Activated CD8-positive, alpha-beta memory T cell treated with anti-CD3 and anti-CD28 coated beads, Interleukin-2, amount 50 U/mL, for 4 hours (primary cell): ENCODE measurements at places on chromosomes 5 and 9.

- DNase-seq: no peak
These were observed 112.7 kb downstream of the RORB start for GRCh38 chr9:74609671-74610405.

DNA sequence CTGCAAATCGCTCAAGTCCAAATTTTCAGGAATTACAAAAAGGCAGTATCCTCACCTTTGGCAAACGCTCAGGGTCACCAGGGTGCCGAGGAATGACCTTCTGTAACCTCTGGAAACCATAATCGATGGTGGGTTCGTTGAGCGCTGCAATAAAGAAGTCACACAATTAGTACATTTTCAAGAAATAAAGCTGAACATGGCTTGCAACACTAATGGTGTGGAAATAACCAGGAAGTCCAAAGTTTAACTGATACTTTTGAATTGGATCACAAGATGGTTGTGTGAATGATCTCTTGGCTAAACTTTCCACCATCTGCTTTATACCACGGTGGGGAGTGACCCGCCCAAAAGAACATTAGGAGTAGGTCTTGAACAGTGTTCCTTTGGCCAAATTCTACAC, 368.7 kb downstream of the EBF1 start:
- DNase-seq: no peak

- DNase-seq: no peak
These were observed 125.1 kb upstream of the CLINT1 start for GRCh38 chr5:157983906-157984551.

DNA sequence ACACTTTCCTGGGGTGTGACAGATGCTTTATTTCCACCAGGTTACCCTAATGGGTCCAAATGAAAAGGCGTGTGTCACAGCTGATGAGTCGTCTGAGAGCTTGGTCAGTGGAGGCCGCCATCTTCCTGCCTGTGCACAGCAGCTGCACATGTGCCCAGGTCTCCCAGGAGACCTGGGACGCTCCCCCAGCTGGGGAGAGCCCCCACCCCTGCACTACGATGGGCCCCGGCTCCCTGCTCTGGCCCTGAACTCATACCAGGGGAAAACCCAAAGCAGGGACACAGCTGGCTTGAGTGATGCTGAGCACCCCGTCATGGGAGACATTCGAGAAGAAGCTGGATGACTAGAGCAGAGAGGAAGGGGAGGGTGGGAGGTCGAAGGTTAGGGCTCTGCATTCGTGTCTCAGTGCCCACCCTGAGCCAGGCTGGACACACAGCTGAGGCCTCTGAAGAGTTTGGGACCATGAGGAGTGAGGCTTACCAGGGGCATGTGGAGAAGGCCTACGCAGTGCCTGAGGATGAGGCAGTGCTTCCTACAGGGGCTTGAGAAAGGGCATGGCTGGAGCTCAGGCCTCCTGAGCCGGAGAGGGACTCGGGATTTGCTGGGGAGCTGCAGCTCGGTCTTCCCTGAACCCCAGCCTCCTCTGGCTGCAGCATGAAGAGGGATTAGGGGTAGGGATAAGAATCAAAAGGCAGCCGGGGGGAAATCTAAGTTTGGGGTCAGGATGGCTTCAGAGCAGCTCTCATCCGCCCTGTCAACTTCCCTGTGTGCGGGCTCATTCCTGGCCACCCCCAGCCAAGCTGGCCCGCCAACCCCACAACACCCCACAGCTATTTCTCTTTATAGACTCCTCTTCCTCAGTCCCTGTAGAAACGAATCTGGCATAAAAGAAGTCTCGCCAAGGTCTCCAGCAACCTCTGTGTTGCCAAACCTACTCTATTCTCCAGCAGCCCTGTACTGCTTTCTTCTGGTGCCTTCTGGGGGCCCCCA, 42.2 kb upstream of the RNU6ATAC start:
- no peak for DNase-seq

- DNase-seq: no peak
These were observed 191.5 kb upstream of the PPP1R26 start for GRCh38 chr9:135288054-135288453.

DNA sequence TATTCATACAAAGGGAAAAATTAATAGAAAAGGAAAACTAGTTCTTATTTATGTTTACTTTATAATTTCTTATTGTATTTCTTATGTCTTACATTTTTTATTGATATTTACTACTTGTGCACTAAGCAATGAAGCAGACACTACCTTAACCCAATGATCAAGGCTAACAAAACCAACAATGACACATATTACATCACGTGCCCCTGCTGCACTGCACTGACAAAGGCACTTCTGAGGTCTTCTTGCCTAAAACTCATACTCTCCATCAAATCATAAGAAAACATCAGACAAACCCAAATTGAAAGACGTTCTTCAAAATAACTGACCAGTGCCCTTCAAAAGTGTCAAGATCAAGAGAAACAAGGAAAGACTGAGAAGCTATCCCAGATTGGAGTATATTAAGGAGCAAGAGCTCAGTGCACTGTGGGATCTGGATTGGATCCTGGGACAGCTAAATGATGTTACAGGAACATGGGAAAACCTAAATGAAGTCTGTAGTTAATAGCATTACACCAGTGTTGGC, 230.9 kb downstream of the AUH start:
- no peak for DNase-seq

- no peak for DNase-seq
These were observed 37.6 kb upstream of the CAVIN4 start for GRCh38 chr9:100540327-100540726.

DNA sequence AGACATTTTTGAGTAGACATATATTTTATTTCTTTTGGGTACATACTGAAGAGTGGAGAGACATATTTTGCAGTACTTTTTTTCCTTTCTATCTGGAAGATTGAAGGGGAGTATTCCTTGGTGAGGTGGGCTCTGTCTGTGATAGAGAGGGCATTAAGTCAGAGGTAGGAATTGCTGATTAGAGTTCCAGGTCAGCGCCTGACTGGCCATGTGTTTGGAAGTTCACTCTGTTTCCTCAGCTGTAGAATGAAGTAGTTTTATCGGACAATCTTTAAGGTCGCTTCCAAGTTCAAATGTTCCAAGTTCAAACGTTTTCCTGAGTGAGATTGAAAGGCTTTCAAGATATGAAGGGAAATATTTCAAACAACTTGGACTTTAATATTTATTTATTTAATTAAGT, 45.5 kb downstream of the RASGRF2 start:
- DNase-seq: no peak

- no peak for DNase-seq
These were observed 47.9 kb upstream of the TBC1D9B start for GRCh38 chr5:179955630-179956029.

GRCh38 chr5:4780633-4781032, 359.5 kb upstream of the ADAMTS16 start:
- DNase-seq: no peak

- DNase-seq: no peak
These were observed 144.4 kb downstream of the ZNF462 start for GRCh38 chr9:107007402-107007801.

- no peak for DNase-seq
These were observed 151.0 kb upstream of the MSX2 start for GRCh38 chr5:174573221-174573994.

DNA sequence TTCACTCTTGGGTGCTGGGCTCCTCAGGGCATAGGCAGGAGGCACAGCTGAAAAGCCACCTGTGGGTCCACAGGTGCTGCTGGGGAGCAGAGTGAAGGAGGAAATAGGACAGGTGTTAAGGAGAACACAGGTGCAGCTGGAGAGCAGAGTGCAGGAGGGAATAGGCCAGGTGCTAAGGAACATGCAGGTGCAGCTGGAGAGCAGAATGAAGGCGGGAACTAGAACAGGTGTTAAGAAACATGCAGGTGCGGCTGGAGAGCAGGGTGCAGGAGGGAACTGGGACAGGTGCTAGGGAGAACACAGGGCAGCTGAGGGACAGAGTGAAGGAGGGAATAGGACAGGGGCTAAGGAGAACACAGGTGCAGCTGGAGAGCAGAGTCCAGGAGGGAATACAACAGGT, 43.8 kb upstream of the PLEKHG4B start:
- no peak for DNase-seq

GRCh38 chr5:5504325-5504724, 81.8 kb downstream of the ICE1 start:
- no peak for DNase-seq

- no peak for DNase-seq
These were observed 153.8 kb downstream of the COL23A1 start for GRCh38 chr5:178436326-178436940.

- DNase-seq: no peak
These were observed 435.9 kb upstream of the TLE4 start for GRCh38 chr9:79135681-79136415.

DNA sequence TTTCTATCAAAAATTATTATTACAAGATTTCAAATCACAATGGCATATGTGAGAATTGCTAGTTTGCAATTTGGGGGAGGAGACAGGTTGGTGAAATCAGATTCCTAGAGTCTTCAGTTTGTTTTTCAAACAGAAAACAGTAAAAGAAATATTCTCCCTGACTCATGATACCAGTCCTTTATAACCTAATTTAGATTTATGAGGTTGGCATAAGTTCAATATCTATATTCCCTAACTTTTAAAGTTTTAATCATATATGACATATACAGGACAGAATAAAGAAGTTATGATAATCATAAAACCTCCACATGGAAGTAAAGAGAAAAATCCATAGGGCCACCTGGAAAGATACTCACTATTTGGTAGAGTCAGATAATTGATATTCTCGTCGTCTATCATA, 167.1 kb upstream of the GNA14 start:
- DNase-seq: no peak

DNA sequence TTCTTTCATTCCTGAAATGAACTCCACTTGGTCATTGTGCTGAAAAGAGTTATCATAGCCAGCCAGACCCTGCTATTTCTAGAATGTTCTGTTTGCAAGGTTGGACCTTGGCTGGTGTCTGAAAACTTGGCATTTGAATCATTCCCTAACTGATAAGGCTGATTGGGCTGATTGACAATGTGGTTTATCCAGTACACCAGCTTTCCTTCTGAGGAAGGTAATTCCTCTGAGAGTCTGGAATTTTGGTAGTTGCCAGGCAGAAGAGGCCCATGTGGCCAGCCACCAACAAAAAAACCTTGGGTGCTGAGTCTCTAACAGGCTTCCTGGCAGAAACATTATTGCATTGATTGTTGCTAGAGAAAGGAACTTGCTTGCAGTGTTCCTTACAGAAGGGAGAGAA, 15.3 kb downstream of the SEC61B start:
- DNase-seq: no peak

- DNase-seq: no peak
These were observed 69.5 kb downstream of the GTF3C4 start for GRCh38 chr9:132739710-132740310.

- no peak for DNase-seq
These were observed 10.7 kb downstream of the GAPT start for GRCh38 chr5:58501778-58502417.

DNA sequence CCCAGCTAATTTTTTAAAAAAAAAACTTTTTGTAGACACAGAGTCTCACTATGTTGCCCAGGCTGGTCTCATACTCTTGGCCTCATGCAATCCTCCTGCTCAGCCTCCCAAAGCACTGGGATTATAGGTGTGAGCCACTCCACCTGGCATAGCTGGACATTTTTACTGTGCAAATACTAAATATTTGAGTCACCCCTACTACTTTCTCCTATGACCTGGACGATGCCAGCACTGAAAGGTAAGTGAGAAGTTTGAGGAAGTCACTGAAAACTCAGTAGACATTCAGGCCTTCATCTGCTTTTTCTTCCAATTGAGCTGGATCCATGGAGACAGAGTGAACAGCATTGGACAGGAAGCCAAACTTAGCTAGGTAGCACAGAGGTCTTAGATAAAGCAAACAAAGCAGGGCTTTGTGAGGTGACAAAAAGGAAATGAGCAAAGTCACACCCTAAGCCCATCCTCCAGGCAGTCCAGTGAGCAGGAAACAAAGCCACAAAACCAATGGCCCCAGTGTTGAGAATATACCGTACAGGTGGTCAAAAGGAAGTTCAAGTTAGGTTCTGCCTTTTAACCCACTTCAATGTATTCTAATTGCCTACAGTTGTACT, 192.6 kb upstream of the RASA1 start:
- DNase-seq: no peak

- DNase-seq: no peak
These were observed 5.0 kb downstream of the GCNT4 start for GRCh38 chr5:75047356-75047755.

GRCh38 chr5:58211441-58211840, 248.4 kb downstream of the PLK2 start:
- no peak for DNase-seq

GRCh38 chr5:41707853-41708603, 162.2 kb downstream of the OXCT1 start:
- no peak for DNase-seq

DNA sequence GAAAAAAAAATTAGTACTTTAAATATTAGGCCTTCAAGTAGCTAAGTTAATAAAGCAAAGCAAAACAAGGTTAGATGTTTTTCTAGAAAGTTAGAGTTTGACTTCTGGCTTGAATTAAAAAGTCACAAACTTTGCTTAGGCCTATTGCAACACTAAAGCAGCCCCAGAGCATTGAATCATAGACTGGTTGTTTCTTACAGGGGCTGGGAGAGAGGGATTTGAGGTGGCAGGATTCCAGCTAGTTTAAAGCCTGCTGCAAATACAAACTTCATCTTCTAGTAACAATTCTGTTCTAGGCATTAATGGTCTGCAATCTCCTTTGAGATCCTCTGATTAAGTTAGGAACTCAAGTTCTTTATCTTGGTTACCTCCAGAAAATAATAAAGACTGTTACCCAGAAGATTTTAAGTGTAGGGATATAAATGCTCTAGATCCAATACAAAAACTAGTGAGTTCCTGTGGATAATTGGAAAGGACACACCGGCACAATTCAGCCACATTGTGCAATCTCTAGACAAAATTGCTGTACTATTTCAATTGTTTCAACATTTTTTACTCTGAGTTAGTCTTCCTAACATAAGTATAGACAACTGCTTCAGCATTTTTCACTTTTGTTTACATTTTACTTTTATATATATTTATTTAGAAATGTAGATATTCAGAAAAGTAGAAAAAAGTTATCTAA, 12.6 kb downstream of the OR13C5 start:
- no peak for DNase-seq

- DNase-seq: no peak
These were observed 192.0 kb downstream of the BRINP1 start for GRCh38 chr9:119177196-119177595.

GRCh38 chr5:164475339-164475977, 970.0 kb downstream of the MAT2B start:
- DNase-seq: no peak

- no peak for DNase-seq
These were observed 150.6 kb upstream of the EFNA5 start for GRCh38 chr5:107821288-107821687.

DNA sequence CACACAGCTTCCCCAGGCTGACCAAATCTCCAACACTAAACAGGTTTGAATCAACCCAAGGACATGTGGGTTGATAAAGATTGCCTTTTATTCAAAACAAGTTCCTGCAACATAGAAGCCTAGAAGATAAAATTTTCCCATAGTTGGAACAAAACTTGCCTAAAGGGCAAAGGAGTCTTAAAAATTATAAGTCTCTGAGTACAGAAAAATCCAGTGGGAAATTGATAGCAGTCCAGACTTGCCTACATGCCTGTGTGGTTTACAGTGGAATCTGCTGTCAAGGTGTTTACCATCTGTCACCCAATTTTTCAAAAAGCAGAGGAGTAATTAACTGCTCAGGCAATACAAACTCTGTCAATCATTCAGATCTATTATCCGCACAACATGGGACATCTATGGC, 168.2 kb downstream of the PPP2R2B start:
- no peak for DNase-seq
